ENCODE measurements at places on chromosomes 7 and 10. TPM values are rescaled to one million over a fixed set of nuclear protein-coding genes. Genes with fewer than 3 reads are reported as not detected.

The TMEM196 gene
- not detected for total RNA-seq

The SEC23IP gene
- total RNA-seq: 21.3 TPM

GRCh38 chr10:30188101-30188500 is 128.7 kb upstream of the JCAD start:
- H3K27ac ChIP-seq: no peak overlapping the region
- H3K27me3 ChIP-seq: no peaks in the 10 kb centered on the region
- peaks cover 13% of the 10 kb centered on the region for H3K4me1 ChIP-seq
- no peaks in the 10 kb centered on the region for H3K36me3 ChIP-seq
- no peak overlapping the region for H3K4me3 ChIP-seq
- DNase-seq: no peak

GRCh38 chr7:45176091-45176490 is 18.5 kb downstream of the RAMP3 start:
- H3K4me1 ChIP-seq: no peaks in the 10 kb centered on the region
- no peak for DNase-seq
- H3K36me3 ChIP-seq: no peaks in the 10 kb centered on the region
- no peak overlapping the region for H3K4me3 ChIP-seq
- no peaks in the 10 kb centered on the region for H3K27me3 ChIP-seq

GRCh38 chr7:101833799-101834198 is 16.4 kb downstream of the CUX1 start:
- H3K36me3 ChIP-seq: no peaks in the 10 kb centered on the region
- no peaks in the 10 kb centered on the region for H3K27me3 ChIP-seq
- no peak for DNase-seq
- H3K27ac ChIP-seq: no peak overlapping the region
- no peaks in the 10 kb centered on the region for H3K4me1 ChIP-seq

- H3K4me3 ChIP-seq: no peak overlapping the region
- no peak for DNase-seq
- no peak overlapping the region for H3K27ac ChIP-seq
Measured at GRCh38 chr10:123537188-123537961, 128.8 kb upstream of the GPR26 start.
